NCI-H2107 (cell line): ENCODE measurements at places on chromosomes 6 and 20.

- DNase-seq = no peak
These were observed 2.0 kb upstream of the TRMT11 start for GRCh38 chr6:125984311-125984710.

- DNase-seq = no peak
These were observed 172.3 kb downstream of the OGFRL1 start for GRCh38 chr6:71460933-71461332.

- no peak for DNase-seq
These were observed at the start of gene STK35 for GRCh38 chr20:2101057-2101864. STK35 (plus strand) TSS chr20:2101827; CDS start chr20:2101882, 55 bp downstream.

DNA sequence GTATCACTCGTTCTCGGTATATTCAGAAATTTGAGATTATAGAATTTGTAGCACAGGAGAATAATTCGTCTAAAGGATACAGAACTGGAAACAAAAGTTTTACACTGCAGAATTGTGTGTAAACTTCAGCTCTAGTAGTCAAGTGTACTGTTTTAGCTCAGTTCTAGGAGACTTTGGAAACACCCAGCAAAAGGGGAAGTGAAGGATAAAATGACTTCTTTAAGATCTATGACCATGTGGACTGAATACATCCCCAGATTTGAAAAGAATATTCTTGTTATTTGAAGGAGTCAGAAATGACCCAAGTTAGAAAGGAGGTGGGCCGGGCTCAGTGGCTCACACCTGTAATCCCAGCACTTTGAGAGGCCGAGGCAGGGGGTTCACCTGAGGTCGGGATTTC lies 174.0 kb upstream of the FOXQ1 start:
- no peak for DNase-seq

DNA sequence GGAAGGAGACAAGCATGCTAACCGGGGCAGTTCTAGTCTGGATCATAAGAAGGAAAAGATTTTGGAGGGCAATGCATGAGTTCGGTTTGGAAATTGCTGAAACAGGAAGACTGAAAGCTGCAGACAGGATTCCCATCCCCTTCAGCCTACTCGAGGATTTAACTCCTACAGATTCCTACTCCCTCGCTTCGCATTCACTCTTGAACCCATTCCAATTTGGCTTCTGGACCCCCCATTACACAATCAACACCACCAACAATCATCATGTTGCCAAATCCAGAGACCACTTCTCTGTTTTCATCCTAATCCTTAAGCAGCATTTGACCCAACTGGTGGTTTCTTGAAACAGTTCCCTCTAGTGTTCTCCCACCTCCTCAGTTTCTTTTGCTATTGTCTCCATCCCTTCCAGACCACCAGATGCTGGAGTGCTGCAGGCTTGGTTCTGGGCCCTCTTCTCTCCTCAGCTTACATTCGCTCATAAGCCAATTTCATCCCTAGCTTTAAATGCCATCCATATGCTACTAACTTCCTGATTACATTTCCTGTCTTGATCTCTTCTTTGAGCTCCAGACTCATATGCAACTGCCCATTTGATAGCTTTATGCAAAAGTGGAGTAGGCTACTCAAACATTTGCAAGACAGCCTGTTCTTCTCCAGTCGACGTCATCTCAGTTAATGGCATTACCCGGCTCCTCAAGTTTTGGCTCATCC lies 66.5 kb downstream of the DTNBP1 start:
- DNase-seq = no peak

DNA sequence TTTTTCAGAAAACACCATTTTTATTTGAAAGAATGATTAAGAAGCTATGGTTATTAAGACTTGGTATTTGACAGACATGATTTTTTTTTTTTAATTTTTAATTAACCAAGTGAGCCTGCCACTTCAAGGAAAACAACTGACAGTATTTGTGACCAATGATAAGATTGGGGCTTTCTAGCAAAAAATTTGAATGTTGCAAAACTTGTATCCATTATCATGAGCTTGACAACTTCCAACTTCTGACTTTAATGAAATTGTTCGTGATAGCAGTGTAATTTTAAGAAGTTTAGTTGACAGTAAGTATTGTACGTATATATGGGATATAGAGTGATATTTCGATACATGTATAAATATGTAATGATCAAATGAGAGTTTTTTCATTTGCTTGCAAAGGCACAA lies 21.6 kb upstream of the POM121L2 start:
- DNase-seq = no peak

DNA sequence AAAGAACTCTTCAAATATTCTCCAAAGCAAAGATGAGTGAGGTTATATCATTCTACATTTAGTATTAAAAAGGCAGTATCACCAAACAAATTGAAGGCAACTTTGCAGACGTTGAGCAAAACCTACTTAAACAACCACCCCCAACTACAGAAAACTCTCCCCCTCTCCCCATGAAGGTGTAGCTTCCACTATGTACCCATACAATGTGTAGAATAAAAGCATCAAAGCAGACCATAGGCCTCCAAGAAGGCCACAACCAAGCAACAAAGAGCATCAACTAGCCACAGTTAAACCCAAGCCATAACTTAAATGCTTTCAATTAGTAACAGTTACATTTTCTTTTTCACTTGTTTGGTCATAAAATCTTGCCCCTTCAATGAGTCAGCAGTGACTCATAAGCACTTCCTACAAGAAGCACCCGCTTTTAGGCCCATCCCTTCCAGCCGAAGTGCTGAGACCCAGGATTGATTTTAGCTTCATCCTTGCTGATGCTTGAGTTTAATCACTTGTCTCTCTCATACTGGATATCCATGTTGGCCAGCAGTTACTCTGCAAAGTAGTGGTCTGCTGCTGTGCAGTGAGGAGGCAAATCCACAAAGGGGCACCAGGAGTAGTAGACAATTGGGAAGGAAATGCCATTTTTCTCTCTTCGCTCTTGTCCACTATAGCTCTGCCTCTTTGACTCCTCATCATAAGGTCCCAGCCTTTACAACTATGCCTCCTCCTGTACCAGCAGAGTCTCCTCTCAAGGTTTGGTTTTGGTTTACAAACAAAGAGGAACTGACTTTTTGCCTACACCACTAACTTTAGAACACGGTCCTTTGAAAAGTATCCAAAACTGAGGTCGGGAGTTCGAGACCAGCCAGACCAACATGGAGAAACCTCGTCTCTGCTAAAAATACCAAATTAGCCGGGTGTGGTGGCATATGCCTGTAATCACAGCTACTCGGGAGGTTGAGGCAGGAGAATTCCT lies 8.4 kb upstream of the NUP153 start:
- no peak for DNase-seq

GRCh38 chr6:149267072-149267471 lies 50.4 kb upstream of the TAB2 start:
- no peak for DNase-seq

GRCh38 chr6:22095836-22096235 lies 201.0 kb downstream of the PRL start:
- no peak for DNase-seq

DNA sequence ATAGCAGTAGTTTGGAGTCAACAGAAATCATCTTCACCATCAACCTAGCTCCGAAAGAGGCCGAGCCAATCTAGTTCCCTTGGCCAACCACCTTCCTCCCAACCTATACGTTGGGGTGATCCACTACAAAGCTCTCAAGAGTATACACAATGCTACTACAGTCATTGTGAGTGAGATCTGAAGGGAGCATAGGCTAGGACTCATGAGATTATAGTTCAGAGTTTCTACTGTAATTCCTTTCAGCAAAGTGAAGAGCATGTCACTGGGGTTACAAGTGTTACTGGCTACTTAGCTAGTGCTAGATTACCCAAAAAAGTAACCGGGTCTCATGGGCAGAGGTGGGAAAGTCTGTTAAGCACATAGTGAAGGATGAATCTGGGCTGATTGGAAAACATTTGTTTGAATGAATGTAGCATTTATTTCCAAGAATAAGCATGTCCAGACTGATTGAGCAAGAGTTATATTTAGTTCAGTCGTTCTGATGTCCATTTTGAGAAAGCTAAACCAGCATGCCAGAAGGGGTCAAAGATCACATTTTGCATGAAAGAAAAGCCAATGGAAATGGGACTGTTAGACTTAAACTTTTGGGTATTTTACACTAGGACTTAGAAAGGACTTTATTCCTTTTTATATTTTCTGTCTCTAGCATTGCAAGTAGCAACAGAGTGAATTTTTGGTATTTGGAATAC lies 10.5 kb upstream of the ESR1 start:
- DNase-seq = no peak

DNA sequence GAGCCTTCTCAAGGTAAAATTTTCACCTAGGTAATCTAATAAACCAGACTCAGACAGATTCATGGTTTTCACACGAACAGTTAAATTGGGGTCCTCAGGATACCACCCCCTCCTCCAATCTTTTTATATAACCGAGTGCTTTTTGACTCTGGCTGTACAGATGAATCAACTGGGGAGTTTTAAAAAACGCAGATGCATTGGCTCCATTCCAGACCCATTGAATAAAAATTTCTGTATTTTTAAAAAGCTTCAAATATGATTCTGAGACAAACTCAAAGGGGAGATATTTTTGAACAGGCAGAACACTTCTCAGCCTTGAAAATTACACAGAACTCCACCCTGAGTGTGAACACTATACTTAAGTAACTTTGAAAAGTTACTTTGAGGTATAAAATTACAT lies 7.2 kb downstream of the UTRN start:
- no peak for DNase-seq

DNA sequence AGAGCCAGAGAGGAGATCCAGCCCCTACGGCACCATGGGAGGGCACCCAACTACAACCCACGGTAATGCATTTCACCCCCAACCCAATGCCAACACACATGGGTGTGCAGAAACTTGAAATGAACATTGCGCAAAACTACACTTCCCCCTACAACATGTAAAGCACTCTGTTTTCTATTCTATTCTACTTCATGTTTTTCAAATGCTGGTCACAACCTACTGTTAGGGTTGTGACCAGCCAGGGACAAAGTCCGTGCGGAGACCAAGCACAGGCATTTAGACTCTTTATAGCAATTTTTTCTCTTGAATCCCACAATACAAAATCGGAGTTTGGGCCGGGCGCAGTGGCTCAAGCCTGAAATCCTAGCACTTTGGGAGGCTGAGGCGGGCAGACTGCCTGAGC lies 90.6 kb downstream of the MRPL14 start:
- DNase-seq = no peak

- no peak for DNase-seq
These were observed 842 bp downstream of the SLC25A27 start for GRCh38 chr6:46653439-46654195.

GRCh38 chr20:59220161-59220560 lies 56.5 kb downstream of the ZNF831 start:
- no peak for DNase-seq

GRCh38 chr6:161058741-161059140 lies 67.2 kb downstream of the MAP3K4 start:
- DNase-seq = no peak

DNA sequence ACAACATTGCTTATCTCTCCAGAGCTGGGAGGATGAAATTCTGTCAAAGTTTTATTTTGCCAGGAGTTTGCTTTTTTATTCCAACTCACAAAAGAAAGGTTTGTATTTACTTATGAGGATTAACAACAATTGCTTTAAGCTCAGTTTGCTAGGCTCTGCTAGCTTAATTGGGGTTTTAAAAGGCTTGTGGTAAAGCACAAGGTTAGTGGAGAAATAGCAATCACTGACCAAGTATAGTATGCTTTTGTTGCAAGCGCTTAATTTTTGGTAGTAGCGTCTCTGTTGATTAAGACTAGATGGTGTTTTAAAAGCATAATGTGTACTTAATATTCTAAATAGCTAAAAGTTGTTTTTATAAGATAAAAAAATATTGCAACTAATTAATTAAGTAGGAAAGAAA lies 45.7 kb downstream of the TINAG start:
- DNase-seq = no peak

GRCh38 chr6:121879149-121879548 lies 443.7 kb downstream of the GJA1 start:
- DNase-seq = no peak

- peak; percentile 85 for DNase-seq
These were observed at the start of gene UST for GRCh38 chr6:148746363-148747144. UST (plus strand) TSS chr6:148747030; CDS start chr6:148747431, 401 bp downstream.

- no peak for DNase-seq
These were observed 335.8 kb upstream of the FLRT3 start for GRCh38 chr20:14673164-14673563.

DNA sequence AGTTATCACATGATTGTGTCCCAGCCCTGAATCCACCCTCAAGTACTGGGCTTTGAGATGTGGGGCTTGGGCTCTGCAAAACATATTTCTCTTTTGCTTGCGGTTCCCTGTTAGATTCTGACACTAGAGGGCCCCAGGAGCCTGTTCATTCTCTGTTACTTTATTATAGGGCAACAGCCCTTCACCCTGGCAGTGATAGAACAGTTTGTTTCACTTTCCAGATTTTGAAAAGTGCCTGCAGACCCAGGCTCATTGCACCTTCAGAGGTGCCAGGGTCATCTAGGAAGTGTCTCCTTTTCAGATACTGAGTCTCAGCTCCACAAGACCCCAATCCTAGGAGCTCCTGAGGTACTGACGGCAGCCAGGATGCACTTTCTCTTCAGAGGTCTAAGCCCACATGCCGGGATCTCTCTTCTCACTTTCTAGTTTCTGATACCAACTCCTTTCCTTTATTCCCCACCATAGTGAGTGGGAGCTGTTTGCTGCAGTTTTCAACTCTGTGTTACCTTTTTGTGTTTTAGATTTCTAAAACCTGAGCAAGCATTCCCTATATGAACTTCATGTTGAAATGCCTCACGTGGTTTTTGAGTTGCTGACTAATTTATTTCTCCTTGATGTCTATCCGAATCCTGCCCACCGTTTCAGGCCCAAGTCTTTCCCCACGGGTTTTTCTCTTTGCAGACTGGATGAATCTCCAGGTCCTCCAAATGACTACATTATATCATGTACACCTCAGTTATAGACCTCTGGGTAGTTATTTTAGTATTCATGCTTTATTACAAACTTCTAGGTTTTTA lies 10.9 kb downstream of the ABT1 start:
- no peak for DNase-seq

DNA sequence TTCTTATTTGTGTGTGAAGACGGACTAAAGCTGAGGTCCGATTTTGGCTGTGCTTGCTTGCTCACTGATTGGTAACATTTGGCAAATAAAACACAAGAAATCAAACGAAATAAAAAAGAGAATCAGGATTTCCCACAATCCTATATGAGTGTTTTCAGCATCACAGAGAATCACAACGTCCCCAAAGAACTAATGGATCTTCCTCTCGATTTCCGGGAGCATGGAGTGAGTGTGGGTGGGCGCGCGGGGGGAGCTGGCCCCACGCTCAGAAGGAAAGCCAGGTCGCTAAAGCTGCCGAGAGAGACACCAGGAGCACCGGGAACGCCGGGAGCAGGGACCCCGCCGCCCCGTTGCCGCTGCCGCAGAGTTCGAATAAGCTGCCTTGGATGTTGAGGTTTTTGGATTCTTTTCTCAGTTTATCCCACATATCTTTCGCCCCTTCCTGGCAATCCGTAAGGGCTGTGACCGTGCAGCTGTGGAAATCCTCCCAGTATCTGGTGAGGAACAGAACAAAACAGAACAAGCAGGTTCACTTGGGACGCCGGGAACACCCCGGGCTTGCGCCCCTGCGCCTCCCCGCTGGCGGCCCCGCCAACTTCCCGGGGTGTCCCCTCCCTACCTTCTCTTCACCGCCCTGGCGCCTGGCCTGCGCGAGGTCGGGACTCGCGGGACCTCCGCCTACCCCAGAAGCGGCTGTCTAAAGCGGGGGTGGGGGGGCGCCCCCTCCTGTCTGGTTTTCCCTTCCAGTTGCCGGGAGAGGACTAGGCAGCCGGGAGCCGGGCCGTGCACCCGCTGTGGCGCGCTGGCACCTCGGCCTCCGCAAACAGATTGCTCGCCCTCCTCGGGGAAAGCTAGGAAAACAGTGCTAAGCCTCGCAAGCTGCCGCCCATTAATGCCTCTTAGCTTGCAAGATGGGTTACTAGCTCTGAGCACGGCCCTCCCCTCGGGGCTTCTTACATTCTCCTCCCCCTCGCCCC lies 7.7 kb downstream of the NRN1 start:
- DNase-seq = no peak

GRCh38 chr6:49326347-49326746 lies 136.7 kb downstream of the MMUT start:
- DNase-seq = no peak
